ENCODE measurements at places on chromosomes 1 and 21.
A peak's percentile ranks its signal among the peaks of the same experiment; 100 is the strongest.

DNA sequence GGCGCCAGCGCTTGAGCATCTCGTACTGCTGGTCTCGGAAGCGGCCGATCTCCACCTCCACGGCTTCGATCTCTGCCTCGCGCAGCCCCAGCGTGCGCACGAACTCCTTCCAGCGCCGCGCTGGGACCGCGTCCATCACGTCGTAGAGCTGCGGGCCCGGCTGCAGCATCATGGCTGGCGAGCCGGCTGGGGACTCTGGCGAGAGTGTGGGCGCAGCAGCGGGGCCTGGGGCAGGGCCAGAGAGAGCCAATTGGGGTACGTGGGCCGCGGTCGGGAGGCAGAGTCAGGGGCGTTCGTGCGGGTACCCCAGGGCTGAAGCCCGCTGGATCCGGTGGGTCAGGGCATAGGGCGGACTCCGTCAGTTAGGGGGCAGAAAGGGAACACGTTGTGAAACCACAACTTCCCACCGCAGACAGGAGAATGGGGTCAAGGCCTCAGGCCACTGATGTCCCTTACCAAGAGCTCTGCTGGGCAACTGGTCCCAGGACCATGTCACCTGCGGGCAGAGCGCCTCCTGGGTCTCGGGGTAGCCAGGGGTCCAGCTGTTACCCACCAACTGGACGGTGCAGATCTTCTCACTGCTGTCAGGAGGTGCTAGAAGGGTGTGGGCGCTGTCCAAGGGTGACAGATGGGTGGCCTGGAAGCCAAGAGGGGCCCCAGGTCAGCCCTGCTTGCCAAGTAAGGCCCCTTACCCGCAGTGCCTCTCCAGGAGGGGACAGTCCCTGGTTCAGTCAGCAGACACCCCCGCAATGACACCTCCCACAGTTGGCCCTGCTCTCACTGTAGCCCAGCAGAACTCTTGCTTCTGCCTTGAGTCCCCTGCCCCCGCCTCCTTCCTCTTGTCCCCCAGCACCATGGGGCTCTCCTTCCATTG is 4.2 kb downstream of the TNFRSF25 start:
- DNase-seq = no peak

DNA sequence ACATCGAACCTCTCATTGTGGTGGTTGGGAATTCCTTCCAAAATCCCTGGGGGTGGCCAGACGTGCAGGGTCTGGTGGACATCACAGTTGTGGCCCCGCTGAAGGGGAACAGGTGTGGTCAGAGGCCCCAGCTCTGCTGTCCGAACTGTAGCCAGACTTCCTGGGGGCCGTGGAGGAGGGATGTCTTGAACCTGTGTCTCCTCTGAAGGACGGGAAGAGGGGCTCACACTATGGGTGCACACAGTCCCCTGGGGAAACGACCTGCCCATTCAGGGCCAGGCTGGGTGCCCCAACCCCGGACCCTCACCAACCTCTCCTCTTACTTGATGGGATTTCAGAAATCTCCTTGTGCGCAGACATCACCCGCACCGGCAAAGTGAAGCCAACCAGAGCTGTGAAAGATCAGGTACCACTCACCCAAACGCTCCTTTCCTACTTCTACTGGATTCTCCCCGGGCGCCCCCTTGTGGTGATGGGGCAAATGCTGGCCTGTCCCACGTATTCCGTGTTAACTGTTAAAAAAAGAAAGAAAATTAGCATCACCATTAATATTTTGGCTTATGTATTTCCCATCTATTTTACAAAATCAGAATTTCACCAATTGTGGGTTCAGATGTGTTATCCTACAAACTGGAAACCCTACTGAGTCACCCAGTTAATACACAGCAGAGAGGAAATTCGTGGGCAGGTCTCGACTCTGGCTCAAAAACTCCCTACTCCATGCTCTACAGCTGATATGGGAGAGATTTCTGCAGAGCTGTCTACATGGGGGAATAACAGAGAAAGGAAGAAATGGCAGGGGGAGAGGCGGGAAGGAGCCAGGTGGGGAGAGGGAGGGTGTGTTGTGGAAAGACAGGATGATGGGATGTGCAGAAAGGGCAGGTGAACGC is 28.1 kb downstream of the PADI4 start:
- DNase-seq = peak; percentile 27

- DNase-seq = no peak
Measured at GRCh38 chr1:13469343-13469742, 44.5 kb downstream of the LRRC38 start.

DNA sequence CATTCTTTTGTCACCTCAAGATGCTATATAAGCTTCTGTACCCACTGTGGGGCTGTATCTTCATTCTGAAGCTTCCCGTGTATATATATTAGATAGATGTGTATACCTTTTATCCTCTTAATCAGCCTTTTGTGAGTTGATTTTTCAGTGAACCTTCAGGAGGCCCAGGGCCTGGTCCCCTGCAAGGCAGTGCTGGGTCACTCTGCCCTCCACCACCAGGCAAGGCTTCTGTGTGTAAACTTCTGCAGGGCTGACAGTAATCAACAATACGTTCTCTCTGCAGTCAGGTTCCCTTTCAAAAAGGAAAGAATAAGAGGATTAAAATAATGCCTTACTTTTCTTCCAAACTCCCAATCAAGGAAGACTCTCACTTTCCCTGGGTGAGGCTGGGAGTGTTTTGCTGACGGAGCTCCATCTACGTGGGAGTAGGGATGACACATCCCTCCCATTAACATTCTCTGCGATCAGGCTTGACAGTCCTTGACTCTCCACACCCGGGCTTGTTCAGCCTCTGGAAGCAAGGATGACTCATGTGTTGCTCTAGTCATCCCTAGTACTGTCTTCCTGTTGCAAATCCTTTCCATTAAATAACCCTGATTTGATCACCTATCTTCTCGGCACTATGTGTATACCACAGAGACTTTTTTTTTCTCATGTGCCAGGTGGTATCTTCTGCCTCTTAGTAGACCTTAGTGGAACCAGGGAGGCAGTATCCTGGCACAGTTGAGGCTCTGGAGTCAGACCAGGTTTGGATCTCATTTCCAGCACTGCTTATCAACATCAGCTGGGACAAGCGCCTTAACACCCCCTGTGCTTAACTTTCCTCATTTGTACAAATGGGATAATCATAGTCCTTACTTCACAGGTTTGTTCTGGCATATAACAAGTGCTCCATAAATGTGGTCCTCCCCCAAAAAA is 70.3 kb upstream of the KCNK1 start:
- DNase-seq = no peak

- no peak for DNase-seq
Measured at GRCh38 chr1:242120432-242120831, 121.5 kb upstream of the MAP1LC3C start.

DNA sequence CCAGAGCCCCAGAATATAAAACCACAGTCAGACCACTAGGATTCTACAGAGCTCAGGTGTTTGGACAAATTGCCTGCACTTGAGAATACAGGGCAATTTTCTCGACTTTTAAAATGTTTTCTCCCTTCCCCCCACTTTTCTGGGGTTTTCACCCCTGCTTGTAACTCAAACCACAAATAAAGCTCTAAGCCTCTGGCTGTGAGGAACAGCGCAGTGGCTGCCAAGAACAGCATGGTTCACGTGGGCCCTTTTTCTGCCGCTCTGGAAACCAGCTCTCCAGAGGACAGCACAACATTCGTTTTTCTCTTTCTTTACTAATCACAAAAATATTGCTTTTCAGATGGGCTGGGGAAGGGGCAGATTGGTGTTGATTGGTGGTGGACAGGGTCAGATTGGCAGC is 102.2 kb upstream of the JUN start:
- DNase-seq = no peak

GRCh38 chr1:45589861-45590260 is 6.0 kb downstream of the NASP start:
- no peak for DNase-seq

DNA sequence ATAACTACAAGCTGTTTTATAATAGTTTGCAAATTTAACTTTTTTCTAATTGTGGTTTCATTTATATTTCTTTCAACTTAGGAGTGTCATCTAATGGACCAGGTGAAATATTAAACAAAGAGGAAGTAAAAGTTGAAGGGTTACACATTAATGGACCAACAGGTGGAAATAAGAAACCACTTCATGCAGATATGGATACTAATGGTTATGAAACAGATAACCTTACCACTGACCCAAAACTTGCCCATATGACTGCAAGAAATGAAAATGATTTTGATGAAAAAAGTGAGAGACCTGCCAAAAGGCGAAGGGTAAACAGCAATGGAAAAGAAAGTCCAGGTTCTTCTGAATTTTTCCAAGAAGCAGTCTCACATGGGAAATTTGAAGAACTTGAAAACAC is 59.7 kb downstream of the MIER1 start:
- no peak for DNase-seq

DNA sequence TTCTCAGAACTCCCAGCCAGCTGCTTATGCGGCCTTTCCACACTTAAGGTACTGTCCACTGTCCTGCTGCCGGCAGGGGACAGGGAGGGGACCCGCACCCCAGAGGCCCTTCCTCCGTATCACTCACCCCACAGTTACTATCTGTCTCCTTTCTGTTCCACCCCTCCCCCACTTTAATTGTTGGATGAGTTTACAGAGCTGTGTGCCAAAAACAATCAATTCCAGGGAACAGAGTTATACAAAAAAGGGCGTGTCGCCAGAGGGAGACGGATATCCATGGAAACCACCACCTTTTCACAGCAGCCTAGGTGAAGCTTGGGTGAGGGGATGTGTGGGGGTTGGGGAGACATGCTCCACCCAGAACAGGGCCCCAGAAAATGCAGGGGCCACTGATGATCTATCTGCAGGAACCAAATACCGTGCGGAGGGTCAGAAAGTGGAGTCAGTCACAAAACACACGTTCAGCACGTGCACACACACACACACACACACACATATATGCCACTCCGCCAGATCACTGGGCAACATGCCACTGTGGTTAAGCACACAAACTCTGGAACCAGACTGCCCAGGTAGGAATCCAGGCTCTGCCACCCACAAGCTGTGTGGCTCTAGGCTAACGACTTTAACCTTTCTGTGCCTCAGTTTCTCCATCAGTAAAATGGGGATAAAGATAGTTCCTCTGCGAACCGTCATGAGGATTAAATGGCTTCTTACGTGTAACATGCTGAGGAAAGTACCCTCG is 30.5 kb downstream of the CASZ1 start:
- DNase-seq = no peak

DNA sequence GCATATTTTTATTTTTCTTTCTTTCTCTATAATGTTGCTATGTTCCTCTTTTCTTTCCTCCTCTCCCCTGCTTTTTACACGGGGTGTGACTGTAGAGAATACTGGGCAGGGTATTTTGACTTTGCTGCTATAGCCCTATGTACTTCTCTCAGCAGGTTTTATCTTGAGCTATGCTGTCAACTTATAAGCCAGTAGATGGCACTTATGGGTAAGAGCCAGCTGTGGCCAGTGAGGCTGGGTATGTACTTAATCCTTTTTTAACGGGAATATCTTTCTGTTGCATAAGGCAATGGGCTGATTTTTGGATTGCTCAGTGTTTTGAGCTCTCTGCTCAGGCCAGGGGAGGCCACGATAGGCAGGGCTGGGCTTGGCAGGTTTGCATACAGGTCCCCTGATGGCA is 99.0 kb downstream of the KCNK2 start:
- DNase-seq = no peak

- DNase-seq = no peak
Measured at GRCh38 chr21:29481641-29482040, 182.9 kb downstream of the BACH1 start.

GRCh38 chr1:41789661-41790330 is 128.9 kb downstream of the HIVEP3 start:
- no peak for DNase-seq

GRCh38 chr21:15141261-15141970 is 76.6 kb upstream of the NRIP1 start:
- no peak for DNase-seq

Data from T follicular helper cell (primary cell).